DMS79 treated with DMSO at 0.1 percent for 48 hours (cell line): ENCODE measurements at places on chromosomes 1 and 21.

DNA sequence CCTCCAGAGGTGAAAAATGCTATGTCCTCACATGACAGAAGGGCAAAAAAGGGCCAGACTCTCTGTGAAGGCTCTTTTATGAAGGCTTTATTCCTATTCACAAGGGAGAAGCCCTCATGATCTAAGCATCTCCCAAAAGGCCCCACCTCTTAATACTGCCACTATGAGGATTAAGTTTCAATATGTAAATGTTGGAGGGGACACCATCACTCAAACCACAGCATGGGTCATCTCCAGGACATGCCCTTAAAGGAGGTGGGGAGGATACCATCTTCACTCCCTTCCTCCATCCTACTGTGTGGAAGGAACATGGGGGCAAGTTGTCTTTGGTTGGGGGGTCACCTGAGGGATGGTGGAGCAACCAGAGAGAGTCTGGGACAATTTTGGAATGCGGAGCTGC, 170.1 kb downstream of the TRIM33 start:
- DNase-seq = no peak

- no peak for DNase-seq
These were observed 101.4 kb downstream of the LHX9 start for GRCh38 chr1:198018529-198018928.

GRCh38 chr1:179588425-179589024, 3.1 kb upstream of the TDRD5 start:
- DNase-seq = no peak

- DNase-seq = peak; percentile 61
These were observed 6.0 kb downstream of the TEX35 start for GRCh38 chr1:178518894-178519293.

GRCh38 chr21:26194326-26194725, 23.8 kb upstream of the APP start:
- DNase-seq = no peak
